ENCODE measurements at places on chromosomes 5 and 9. TPM values are rescaled to one million over a fixed set of nuclear protein-coding genes. Genes with fewer than 3 reads are reported as not detected.

DNA sequence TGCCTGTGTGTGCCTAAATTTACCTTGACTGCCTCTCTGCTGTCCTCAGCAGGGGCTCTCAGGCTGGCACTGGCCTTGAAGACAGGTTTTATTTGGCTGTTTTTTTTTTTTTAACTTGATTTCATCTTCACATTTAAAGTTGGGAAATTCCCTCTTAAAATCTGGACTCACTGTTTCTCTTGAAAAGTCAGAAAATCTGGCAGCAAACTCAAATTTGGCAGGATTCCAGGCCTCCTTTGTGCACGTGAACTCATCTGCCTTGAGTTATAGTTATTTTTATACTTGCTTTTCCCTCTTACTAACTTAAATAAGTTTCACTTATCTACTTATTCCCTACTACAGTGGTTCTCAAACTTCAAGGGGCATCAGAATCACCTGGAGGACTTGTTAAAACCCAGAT is 118.4 kb upstream of the MAP3K1 start:
- no peak for DNase-seq

DNA sequence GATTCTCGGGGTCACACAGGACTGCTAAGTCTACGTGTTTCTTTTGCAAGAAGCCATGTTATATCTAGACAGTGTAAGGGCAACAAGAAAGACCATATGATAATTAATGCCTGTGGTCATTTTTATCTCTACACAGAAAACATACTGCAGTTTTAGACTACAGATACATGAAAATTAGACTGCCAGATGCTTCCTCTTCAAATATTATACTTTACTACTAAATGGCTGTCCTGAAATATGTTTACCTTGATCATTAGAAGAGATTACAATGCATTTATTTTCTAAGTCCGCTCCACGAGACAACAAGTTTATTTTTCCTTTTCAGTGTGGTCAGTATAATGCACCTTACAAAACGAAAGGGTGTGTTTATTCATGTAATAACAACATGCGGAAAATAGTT is 147.6 kb downstream of the KIAA0825 start:
- no peak for DNase-seq

DNA sequence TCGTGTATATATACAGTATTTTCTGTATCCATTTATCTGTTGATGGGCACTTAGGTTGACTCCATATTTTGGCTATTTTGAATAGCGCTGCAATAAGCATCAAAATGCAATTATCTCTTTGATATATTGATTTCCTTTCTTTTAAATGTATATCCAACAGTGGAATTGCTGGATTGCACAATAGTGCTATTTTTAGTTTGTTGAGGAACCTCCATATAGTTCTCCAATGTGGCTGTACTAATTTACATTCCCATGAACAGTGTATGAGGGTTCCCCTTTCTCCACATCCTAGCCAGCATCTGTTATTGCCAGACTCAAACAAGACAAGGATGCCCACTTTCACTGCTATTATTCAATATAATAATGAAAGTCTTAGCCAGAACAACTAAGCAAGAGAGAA is 9.1 kb upstream of the CTXN3 start:
- DNase-seq: no peak

GRCh38 chr5:82639393-82640144 is 361.4 kb upstream of the RPS23 start:
- no peak for DNase-seq

GRCh38 chr5:62954578-62954977 is 376.0 kb downstream of the LRRC70 start:
- DNase-seq: no peak

- DNase-seq: no peak
Measured at GRCh38 chr5:127665641-127666040, 16.8 kb downstream of the CTXN3 start.

- no peak for DNase-seq
Measured at GRCh38 chr5:95081982-95082381, 202.9 kb downstream of the MCTP1 start.

DNA sequence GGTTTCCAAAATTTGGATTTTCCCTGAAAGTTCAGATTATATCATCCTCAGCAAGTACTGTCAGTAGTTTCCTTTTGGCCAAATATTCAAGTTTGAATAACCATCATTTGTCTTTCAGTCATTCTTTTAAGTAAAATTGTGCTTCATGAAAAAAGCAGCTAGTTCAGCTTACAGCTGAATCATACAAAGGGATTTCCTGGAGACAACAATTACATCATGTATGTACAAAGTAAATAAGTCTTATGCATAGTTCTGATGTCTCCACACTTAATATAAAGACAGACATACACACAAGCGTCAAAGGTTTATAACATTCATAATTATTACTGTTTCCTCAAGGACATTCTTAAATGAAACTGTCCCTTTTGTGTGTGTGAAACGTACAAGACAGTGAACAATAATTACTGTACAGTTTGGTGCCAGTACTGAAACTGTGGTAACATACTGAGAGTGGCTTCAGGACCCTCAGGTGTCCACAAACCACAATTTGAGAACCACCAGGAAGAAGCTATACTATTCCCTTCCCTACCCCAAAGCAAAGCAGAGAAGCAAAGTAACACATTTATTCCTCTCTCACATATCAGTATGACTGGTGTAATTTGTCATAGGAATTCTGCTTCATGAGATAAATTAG is 746.6 kb downstream of the TAF11L14 start:
- DNase-seq: no peak

GRCh38 chr5:31401691-31402090 is 130.2 kb downstream of the DROSHA start:
- no peak for DNase-seq

- no peak for DNase-seq
Measured at GRCh38 chr5:132628814-132629213, 29.2 kb upstream of the IL13 start.

- no peak for DNase-seq
Measured at GRCh38 chr9:21677387-21677786, 125.0 kb upstream of the MTAP start.

GRCh38 chr5:151154931-151155774 is 2.4 kb downstream of the ANXA6 start:
- DNase-seq: no peak

The ITGA2 gene
- polyA plus RNA-seq: 0.61 TPM

The ECSCR gene
- polyA plus RNA-seq: 8.3 TPM

The IL31RA gene
- polyA plus RNA-seq: 0.07 TPM

All from pancreas (tissue), 10 donors.